ENCODE measurements at places on chromosomes 7 and 10.

- no peak for DNase-seq
- no peaks in the 10 kb centered on the region for H3K27me3 ChIP-seq
- H3K4me1 ChIP-seq = no peaks in the 10 kb centered on the region
- H3K27ac ChIP-seq = no peak overlapping the region
- H3K36me3 ChIP-seq = no peaks in the 10 kb centered on the region
- no peak overlapping the region for H3K4me3 ChIP-seq
Measured at GRCh38 chr7:79009647-79010046, 443.8 kb downstream of the MAGI2 start.

DNA sequence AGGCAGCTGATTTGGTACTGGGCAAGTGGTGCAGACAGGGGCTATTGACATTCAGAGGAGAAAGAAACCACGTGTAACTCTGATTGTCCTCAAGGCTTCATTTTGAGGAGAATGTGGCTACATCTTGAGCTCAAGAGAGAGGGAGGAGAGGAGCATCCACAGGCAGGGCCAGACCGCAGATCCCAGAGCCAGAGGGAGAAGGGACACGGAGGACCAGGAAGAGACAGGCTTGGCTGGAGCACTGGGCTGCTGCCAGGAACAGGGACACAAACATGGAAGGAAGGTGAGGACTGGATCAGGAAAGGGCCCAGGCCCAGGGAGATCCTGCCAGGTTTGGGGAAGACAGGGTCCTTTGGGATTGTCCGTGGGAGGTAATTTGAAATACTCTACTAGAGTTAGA is 158.3 kb downstream of the GPAM start:
- no peaks in the 10 kb centered on the region for H3K4me1 ChIP-seq
- no peak overlapping the region for H3K27ac ChIP-seq
- H3K36me3 ChIP-seq = no peaks in the 10 kb centered on the region
- peaks cover 3% of the 10 kb centered on the region for H3K27me3 ChIP-seq
- no peak overlapping the region for H3K4me3 ChIP-seq

DNA sequence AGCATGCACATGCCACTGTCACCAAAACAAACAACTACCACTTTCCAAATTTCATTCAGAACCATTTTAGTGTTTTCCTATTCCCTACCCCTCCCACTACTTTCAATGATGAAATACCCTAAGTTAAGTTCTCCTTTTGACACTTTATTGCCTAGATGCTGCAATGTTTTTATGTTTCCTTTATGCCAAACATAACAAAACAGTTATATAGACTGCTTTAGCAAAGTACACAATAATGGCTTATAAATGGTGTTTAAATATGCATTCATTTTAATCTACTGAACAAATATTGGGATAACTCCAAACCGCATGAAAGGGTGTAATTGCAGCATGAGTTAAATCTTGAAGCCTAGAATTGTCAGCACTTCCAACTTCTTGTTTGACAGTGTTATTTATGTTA is 69.2 kb downstream of the PHYHIPL start:
- no peaks in the 10 kb centered on the region for H3K27me3 ChIP-seq
- H3K27ac ChIP-seq = no peak overlapping the region
- no peak for DNase-seq
- H3K4me3 ChIP-seq = no peak overlapping the region
- no peaks in the 10 kb centered on the region for H3K4me1 ChIP-seq
- no peaks in the 10 kb centered on the region for H3K36me3 ChIP-seq

DNA sequence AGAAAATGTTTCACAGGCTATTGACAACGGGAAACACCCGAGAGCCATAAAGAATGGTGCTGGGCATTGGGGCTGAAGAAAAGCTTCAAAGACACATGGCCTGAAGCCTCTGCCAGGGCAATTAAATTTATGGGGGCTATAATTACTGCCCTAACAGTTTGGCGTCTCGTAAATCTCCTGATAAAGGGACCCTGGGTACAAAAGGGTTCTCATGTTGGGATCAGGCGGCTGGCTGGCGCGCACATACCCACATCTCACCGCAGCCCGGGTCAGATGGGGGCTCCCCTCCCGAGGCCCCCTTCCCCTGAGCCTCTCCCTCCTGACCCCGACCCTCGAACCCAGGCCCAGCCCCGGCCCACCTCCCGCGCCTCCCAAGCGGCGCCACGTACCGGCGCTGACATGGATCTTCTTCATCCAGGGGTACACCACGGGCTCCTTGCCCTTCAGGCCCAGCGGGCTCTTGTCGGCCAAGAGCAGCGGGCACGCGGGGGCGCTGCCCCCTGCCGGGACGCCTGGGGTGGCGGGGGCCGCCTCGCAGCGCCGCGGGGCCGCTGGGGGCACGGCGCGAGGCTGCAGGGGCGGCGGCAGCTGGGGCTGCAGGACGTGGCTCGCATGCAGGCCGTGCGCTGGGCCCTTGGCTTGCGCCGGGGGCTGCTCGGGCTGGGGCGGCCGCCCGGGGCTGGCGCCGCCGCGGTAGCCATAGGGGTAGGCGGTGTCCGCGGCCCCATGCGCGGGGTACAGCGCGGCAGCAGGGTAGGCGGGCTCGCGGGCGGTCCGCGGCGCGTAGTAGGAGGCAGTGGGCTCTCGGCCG is 623 bp downstream of the HOXA4 start:
- peaks cover 48% of the 10 kb centered on the region for H3K27me3 ChIP-seq
- H3K27ac ChIP-seq = no peak overlapping the region
- DNase-seq = no peak
- no peaks in the 10 kb centered on the region for H3K36me3 ChIP-seq
- H3K4me3 ChIP-seq = no peak overlapping the region

GRCh38 chr7:11191574-11192220 is 218.0 kb downstream of the PHF14 start:
- H3K4me3 ChIP-seq = no peak overlapping the region
- H3K27me3 ChIP-seq = no peaks in the 10 kb centered on the region
- no peak for DNase-seq
- no peak overlapping the region for H3K27ac ChIP-seq
- H3K36me3 ChIP-seq = no peaks in the 10 kb centered on the region

- H3K36me3 ChIP-seq = peaks cover 16% of the 10 kb centered on the region
- H3K4me3 ChIP-seq = no peak overlapping the region
- H3K4me1 ChIP-seq = peaks cover 6% of the 10 kb centered on the region
- H3K27me3 ChIP-seq = no peaks in the 10 kb centered on the region
Measured at GRCh38 chr7:157397731-157398691, 61.2 kb downstream of the DNAJB6 start.

DNA sequence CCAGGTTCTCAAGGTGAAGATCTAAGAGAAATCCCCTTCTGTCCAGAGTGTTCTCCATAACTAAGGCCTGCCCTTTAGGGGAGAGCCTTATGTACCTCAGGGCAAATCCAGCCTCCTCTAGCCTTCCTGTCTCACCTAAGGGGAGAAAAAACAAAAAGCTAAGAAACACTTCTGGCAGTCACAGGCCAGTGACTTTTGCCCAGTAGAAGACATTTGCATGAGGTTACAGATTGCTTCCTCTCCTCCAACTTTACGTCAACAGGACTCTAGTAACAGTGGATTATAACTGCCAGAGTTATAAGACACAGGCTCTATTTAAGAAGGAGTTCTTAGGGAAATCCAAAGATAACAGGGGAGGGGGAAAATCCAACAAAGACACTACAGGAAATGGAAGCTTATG is 15.9 kb upstream of the FAM241B start:
- DNase-seq = no peak
- no peak overlapping the region for H3K27ac ChIP-seq
- no peaks in the 10 kb centered on the region for H3K4me1 ChIP-seq
- H3K27me3 ChIP-seq = no peaks in the 10 kb centered on the region
- H3K36me3 ChIP-seq = no peaks in the 10 kb centered on the region

DNA sequence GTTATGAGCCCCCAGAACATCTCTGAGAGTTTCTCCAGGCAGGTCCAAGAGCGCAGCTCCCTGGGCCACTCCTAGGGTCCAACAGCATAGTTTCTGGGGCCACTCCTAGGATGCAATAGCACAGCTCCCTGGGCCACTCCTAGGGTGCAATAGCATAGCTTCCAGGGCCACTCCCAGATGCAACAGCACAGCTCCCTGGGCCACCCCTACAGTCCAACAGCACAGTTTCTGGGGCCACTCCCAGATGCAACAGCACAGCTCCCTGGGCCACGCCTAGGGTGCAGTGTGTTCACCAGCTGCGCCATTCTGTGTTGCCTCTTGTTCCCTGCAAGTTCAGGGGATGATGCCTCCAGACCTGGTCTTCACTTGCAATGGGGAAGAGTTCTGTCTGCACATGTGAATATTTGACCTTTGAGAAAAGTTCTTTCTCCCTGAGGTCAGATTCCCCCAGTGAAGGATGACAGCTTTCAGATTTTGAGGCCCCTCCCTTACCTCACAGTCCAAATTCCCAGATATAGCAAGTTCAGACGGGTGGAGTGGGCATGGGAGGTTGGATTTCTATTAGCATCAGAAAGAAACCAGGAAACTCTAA is 43.0 kb upstream of the LEP start:
- no peak for DNase-seq
- peaks cover 5% of the 10 kb centered on the region for H3K36me3 ChIP-seq
- peaks cover 21% of the 10 kb centered on the region for H3K4me1 ChIP-seq
- no peak overlapping the region for H3K4me3 ChIP-seq
- no peak overlapping the region for H3K27ac ChIP-seq
- H3K27me3 ChIP-seq = peaks cover 31% of the 10 kb centered on the region

DNA sequence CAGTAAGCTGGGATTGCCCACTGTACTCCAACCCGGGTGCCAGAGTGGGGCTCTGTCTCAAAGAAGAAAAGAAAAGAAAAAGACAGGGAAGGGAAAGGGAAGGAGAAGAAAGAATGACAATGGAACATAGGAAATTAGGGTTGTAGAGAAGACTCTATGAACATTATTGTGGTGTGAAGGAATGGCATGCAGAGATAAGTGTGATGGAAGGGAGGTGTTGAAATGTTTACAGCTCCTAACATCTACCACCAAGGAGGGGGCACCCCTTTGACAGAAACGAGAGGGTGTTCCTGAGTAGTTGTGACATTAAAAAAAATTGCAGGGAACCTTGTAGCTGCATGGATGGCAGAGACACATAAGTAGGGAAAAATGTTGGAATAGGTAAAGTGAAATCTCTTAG is 27.5 kb downstream of the AUTS2 start:
- no peaks in the 10 kb centered on the region for H3K4me1 ChIP-seq
- H3K27ac ChIP-seq = no peak overlapping the region
- no peak overlapping the region for H3K4me3 ChIP-seq
- no peaks in the 10 kb centered on the region for H3K36me3 ChIP-seq
- no peak for DNase-seq

- H3K27ac ChIP-seq = no peak overlapping the region
- H3K4me1 ChIP-seq = no peaks in the 10 kb centered on the region
- DNase-seq = no peak
- no peak overlapping the region for H3K4me3 ChIP-seq
- H3K27me3 ChIP-seq = no peaks in the 10 kb centered on the region
Measured at GRCh38 chr7:30147223-30147622, 12.4 kb downstream of the MTURN start.

GRCh38 chr7:1735262-1735661 is 65.2 kb downstream of the ELFN1 start:
- H3K36me3 ChIP-seq = no peaks in the 10 kb centered on the region
- H3K27ac ChIP-seq = no peak overlapping the region
- H3K27me3 ChIP-seq = peaks cover 2% of the 10 kb centered on the region
- peaks cover 6% of the 10 kb centered on the region for H3K4me1 ChIP-seq
- no peak overlapping the region for H3K4me3 ChIP-seq

DNA sequence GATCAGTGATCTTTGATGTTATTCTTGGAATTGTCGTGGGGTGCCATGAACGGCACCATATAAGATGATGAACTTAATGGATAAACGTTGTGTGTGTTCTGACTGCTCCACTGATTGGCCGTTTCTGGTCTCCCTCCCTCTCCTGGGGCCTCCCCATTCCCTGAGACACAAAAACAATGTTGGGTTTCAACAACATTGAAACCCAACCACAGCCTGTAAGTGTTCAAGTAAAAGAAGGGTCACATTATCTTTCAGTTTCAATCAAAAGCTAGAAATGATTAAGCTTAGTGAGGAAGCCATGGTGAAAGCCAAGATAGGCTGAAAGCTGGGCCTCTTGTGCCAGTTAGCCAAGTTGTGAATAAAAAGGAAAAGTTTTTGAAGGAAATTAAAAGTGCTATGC is 19.5 kb downstream of the EN2 start:
- peaks cover 9% of the 10 kb centered on the region for H3K4me1 ChIP-seq
- H3K4me3 ChIP-seq = no peak overlapping the region
- no peak overlapping the region for H3K27ac ChIP-seq
- peaks cover 71% of the 10 kb centered on the region for H3K27me3 ChIP-seq
- DNase-seq = peak; percentile 39

- H3K27me3 ChIP-seq = no peaks in the 10 kb centered on the region
- no peak overlapping the region for H3K27ac ChIP-seq
- no peaks in the 10 kb centered on the region for H3K4me1 ChIP-seq
- no peak for DNase-seq
- H3K36me3 ChIP-seq = peaks cover 5% of the 10 kb centered on the region
Measured at GRCh38 chr10:35579726-35580422, 25.3 kb upstream of the GJD4 start.

- H3K27me3 ChIP-seq = peaks cover 22% of the 10 kb centered on the region
- no peak overlapping the region for H3K4me3 ChIP-seq
- no peak overlapping the region for H3K27ac ChIP-seq
- no peaks in the 10 kb centered on the region for H3K36me3 ChIP-seq
- DNase-seq = no peak
Measured at GRCh38 chr10:132893090-132893489, 49.3 kb downstream of the CFAP46 start.

DNA sequence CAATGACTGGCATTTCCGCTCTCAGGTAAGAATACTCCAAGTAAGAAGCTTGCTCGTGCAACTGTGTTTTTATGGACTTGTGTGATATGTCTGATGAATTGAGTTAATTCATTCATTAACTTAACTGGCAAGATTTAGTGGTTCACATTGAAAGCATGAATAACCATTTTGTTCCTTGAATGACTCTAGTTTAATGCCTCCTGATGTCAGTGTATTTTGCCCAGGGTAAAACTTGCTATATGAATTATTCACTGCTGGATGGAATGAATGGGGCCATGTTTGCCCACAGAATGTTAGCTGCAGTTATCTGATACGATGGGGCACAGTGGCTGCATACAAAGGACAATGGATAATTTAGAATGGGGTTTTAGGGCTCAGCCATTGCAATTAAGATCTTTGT is 124.1 kb downstream of the ZNF365 start:
- H3K27me3 ChIP-seq = no peaks in the 10 kb centered on the region
- H3K36me3 ChIP-seq = no peaks in the 10 kb centered on the region

- no peak for DNase-seq
- no peaks in the 10 kb centered on the region for H3K4me1 ChIP-seq
- peaks cover 7% of the 10 kb centered on the region for H3K36me3 ChIP-seq
- no peaks in the 10 kb centered on the region for H3K27me3 ChIP-seq
Measured at GRCh38 chr10:385571-386300, 250.5 kb downstream of the ZMYND11 start.

DNA sequence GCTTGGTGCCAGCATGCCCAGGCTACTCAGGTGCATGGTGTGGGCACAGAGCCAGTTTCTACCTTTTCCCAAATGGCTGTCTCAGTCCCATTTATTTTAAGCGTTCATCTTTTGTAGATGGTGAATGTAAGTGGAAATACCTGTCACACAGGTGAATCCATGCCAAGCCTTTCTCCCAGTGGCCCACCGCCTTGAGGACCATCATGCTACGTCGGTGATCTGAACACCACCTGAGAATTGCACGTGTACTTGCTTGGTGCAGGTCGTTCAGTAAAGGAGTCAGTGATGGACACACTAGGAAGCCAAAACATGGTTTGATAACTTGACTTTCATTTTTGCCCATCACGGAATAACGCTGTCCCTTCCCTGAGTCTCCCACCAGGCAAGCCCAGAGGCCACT is 666.7 kb upstream of the FOXK1 start:
- DNase-seq = no peak
- no peaks in the 10 kb centered on the region for H3K27me3 ChIP-seq
- H3K36me3 ChIP-seq = peaks cover 2% of the 10 kb centered on the region
- no peak overlapping the region for H3K4me3 ChIP-seq
- no peak overlapping the region for H3K27ac ChIP-seq

GRCh38 chr7:98970016-98970615 is 91.8 kb downstream of the TRRAP start:
- no peaks in the 10 kb centered on the region for H3K4me1 ChIP-seq
- DNase-seq = no peak
- no peak overlapping the region for H3K4me3 ChIP-seq
- no peaks in the 10 kb centered on the region for H3K27me3 ChIP-seq
- H3K27ac ChIP-seq = no peak overlapping the region
- H3K36me3 ChIP-seq = peaks cover 43% of the 10 kb centered on the region

Measured in activated naive CD4-positive, alpha-beta T cell treated with anti-CD3 and anti-CD28 coated beads for 36 hours (primary cell).